Stimulated activated CD8-positive, alpha-beta memory T cell treated with anti-CD3 and anti-CD28 coated beads, Interleukin-7, amount 100 ng/mL, for 48 hours (primary cell): ENCODE measurements at places on chromosomes 1 and 21.

DNA sequence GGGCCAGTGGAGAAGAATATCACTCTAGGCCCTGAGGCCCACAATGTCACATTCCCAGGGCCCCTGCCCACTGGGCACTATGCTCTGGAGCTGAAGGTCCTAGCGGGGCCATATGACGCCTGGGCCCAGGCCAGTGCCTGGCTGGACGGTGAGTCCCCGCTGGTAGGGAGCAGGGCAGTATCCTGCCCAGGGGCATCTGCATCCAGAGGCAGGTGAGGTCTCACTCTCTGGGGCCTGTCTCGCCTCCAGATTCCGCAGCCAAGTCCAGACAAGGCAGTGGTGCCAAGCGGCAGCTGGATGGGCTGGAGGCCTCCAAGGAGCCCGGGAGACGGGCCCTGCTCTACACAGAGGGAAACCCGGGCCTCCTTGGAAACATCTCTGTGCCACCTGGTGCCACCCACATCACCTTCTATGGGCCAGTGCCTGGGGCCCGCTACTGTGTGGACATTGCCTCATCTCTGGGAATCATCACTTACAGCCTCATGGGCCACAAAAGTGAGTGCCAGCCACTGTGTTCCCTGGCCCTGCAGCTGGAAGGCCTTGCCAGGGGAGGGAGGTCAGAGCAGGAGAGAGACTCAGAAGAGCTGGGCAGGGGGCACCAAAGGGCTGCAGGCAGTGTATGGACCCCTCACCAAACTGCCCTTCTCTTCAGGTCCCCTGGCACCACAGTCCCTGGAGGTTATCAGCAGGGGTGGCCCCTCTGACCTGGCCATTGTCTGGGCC lies 11.1 kb upstream of the PTPN7 start:
- no peak for DNase-seq

DNA sequence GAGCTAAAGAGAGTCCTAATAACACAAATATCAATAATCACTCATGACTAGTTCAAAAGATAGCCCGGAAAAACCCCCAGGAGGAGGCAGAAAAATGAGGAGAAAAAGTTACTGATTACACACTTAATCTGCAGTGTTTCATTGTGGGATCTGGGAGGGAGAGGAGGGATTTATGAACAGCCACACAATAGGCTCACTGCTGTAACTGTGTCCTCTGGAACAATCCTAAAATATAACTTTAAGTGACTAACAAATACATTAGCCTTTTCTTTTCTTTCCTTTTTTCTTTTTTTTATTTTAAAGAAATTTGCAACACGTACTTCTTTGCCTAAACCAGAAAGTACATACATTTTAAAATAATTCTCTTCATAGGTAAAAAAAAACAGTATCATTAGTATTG lies 106.3 kb upstream of the LBR start:
- DNase-seq, result no peak

DNA sequence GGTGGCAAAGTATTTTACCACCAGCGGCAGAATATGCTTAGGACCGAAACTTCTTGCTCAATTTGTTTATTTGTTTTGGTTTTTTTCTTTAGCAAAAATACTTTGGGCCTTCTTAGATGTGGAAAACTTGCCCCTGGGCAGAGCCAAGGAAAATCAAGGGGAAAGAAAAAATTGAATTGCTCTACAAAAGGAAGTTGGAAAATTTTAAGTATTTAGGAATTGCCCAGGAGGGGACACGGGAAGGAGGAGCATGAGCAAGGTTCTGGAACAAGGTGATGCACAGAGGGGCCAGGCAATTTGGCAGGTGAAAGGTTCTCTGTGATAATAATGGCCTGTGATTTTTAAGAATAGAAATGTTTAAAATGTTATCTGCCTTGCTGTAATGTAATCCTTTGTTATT lies 28.6 kb downstream of the SGIP1 start:
- DNase-seq, result no peak

GRCh38 chr1:236307435-236307834 lies 25.7 kb upstream of the ERO1B start:
- DNase-seq, result no peak

- DNase-seq, result no peak
These were observed 53.5 kb upstream of the CD34 start for GRCh38 chr1:207964195-207964966.

GRCh38 chr1:154193821-154194220 lies 1.9 kb upstream of the TPM3 start:
- DNase-seq, result no peak

DNA sequence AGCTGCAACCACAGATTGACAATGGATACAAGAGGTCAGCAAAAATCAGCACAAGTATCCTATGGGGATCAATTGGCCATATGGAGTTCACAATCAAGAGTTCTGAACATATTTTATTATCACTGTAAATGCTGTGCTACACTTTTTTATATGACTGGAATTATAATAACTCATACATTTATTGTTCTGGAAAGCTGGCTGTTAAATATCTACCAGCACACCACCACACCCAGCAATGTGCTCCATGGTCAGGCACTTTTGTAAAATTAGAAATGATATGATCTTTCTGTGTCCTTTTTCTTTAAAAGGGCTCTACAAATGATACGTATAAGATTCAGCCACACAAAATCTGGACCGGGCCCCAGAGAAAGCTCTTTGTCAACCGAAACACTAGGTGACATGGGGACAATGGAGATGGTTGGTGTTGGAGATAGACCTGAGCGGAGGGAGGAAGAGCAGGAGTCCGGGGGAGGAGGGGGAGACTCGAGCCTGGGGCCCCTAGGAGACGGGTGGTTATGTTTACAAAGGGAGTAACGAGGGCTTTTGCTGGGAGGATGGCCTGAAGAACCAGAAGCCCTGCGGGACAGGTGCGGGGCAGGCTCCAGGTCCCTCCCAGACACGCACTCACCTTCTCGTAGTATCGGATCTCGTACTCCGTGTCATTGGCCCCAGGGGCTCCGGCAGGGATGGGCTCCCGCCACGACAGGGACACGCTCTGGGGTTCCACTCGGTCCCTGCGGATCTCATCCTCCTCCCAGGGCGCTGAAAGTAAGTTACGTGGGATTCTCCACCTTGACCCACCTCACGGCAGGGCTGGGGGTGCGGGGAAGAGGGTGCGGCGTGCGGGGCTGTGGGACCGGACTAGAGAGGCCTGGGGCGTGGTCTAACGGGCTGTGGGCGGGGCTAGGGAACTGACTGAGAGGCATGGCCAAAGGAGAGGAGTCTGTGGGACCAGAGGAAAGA lies 30.0 kb downstream of the EPHA10 start:
- DNase-seq, result no peak

- DNase-seq, result no peak
These were observed 50.3 kb upstream of the L1TD1 start for GRCh38 chr1:62144238-62144831.

- no peak for DNase-seq
These were observed 17.2 kb upstream of the CXADR start for GRCh38 chr21:17495680-17496079.

- DNase-seq, result no peak
These were observed 710 bp upstream of the PALMD start for GRCh38 chr1:99645203-99645602.

- DNase-seq, result no peak
These were observed 2.5 kb upstream of the MEF2D start for GRCh38 chr1:156502894-156503697.

DNA sequence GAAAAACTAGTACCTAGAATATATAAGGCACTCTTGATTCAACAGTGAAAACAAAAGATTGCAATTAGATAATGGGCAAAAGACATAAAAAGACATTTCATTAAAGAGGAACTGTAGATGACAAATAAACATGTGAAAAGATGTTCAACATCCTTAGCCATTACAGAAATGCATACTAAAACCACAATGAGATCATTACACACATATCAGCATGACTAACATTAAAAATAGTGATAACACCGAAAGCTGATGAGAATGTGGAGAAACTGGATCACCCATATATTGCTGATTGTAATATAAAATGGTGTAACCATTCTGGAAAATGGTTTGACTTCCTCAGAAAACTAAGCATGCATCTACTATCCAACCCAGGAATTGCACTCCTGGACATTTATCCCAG lies 340.3 kb downstream of the SEC16B start:
- DNase-seq, result no peak

DNA sequence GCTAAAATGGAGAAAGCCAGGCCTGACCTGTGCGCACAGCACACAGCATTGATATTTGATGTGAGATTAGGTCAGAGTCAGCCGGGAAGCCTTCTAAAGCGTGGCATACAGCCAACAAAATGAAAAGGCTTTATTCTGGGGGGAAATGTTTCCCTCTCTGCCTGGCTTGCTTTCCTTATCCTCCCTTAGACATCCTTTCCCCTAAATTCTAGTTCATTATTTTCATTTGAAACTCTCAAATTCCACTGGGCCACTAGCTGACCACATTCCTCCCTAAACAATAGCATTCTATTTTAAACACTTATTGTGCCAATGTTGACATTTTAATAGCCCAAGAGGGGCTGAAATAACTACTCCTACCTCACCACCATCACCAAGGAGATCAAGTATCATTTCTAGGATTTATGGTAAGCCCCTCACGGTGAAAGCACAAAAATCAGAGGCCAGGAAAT lies 49.4 kb downstream of the LEPR start:
- no peak for DNase-seq

GRCh38 chr1:19010503-19010902 lies 54.0 kb upstream of the IFFO2 start:
- no peak for DNase-seq

GRCh38 chr1:219041818-219042217 lies 131.9 kb upstream of the LYPLAL1 start:
- DNase-seq, result no peak

GRCh38 chr1:110086961-110087360 lies 16.5 kb upstream of the ALX3 start:
- no peak for DNase-seq

- no peak for DNase-seq
These were observed 725 bp upstream of the VWA1 start for GRCh38 chr1:1434824-1435105.

- no peak for DNase-seq
These were observed 13.7 kb downstream of the PTPN22 start for GRCh38 chr1:113857776-113858175.

GRCh38 chr1:41360074-41360785 lies 1.0 kb upstream of the FOXO6 start:
- no peak for DNase-seq

DNA sequence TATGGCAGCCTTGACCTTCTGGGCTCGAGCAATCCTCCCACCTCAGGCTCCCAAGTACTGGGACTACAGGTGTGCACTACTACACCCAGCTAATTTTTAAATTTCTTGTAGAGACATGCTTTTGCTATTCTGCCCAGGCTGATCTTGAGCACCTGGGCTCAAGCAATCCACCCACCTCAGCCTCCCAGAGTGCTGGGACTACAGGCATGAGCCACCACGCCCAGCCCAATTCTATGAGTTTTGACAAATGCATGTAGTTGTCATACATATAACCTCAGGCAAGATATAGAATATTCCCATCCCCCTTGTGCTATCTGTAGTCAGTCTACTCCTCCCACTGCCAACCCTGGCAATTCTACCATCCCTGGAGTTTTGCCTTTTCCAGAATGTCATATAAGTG lies 38.7 kb upstream of the TTC22 start:
- DNase-seq, result no peak

DNA sequence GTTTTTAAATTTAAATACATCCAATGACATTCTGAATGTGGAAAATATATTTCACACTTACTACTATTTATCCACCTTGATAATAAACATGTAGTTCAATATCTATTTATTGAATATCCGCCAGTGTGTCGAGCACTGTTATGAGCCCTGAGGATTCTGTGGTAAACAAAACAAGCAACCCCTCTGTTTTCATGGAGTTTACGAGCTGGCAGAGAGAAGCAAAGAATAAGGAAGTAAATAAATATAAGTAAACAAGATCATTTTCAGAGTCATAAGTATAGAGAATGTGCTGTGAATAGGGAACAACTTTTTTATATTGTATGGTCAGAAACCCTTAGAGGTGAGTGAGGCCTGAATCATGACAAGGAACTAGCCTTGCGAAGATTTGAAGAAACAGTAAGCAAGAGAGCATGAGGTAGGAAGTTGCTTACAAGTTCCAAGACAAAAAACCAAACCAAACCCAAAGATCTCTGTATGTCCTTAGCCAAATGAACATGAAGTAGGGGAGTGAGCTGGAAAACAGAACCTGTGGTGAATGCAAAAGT lies 6.4 kb upstream of the SERBP1 start:
- DNase-seq, result no peak

GRCh38 chr1:210841926-210842625 lies 291.9 kb downstream of the KCNH1 start:
- DNase-seq, result no peak

DNA sequence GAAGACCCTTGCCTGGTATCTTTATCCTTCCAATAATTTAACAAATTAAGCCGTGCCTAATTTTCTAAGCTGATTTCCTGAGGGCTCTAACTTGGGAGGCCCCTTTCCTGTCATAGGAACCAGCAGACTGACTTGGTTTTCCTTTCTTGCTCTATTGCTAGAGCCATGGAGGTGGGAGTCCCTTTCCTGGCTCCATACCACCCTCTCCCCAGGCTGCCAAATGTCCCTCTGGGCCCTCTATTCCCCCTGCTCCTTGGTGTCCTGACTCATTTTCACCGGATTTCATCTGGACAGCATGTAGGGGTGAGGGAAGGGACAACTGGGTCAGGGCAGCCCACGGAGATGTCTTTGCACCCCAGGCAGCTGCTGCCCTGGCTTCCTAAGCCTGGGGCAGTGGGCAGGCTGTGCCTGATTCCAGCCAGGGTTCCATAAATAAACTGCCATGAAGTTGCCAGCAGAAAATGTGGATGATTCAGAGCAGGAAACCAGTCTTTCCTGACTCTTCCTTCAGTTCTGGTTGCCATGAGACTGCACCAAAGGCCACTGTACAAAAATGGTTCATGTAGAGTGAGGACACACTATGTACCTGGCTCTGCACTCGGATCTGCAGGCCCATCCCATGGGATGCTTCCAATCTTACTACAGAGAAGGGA lies 38.0 kb upstream of the SERBP1 start:
- no peak for DNase-seq

DNA sequence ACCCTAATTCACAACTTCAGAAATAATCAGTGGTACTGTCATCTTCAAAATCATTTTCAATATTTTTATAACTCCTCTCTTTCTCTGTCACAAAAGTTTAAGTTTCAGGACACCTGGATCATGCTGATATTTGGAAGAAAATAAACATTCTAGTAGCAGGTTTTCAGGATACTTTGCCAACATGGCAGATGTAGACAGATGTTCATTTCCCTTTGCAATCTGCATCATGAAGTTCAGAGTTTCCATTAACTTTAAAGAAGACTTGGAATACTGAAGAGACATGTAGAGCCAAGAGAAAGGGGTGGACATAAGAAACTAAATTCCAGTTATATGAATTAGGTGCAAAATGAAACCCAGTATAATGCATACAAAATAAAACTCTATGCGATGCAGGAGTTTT lies 218.1 kb downstream of the USH2A start:
- DNase-seq, result no peak

- no peak for DNase-seq
These were observed 8.4 kb upstream of the LYST start for GRCh38 chr1:235875036-235875597.

- DNase-seq, result no peak
These were observed 20.2 kb downstream of the RRAGC start for GRCh38 chr1:38839363-38839762.

- DNase-seq, result no peak
These were observed 91.4 kb upstream of the RAVER2 start for GRCh38 chr1:64653466-64653865.

- no peak for DNase-seq
These were observed 2.3 kb downstream of the POFUT2 start for GRCh38 chr21:45285266-45285931.

- DNase-seq, result no peak
These were observed 323.0 kb upstream of the USP25 start for GRCh38 chr21:15406791-15407190.
